ENCODE measurements at places on chromosomes 6 and 20.

GRCh38 chr6:4554645-4555044 lies 221.6 kb upstream of the CDYL start:
- DNase-seq: no peak

DNA sequence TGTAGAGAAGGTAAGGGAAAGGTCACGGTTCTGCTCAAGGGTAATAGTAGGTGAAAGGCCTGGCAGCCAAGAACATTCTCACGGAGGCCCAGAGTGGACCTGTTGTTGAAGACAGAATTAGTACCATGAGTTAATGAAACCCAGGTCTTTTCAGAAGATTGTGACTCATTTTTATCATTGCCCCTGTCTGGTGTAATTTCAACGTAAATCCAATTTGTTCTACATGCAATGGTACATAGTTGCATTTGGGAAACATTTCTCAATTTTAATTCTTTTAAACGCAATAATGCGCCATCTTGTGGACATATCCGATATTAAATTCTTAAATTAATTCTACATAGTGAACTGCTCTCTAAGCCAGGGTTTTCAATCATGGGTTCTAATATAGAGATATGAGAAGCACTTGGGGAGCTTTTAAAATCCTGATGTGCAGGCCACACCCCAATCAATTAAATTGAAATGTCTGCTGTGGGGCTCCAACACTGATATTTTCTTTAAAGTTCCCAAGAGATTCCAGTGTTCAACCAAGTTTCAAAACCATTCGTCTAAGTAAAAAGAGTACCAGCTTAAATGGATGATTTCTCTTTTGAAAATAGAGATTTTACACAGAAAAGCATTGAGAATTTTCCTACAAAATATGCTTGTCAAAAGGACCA lies 257.4 kb downstream of the PLCB1 start:
- no peak for DNase-seq

- DNase-seq: no peak
Observed at GRCh38 chr6:80227545-80228105, 121.2 kb downstream of the BCKDHB start.

DNA sequence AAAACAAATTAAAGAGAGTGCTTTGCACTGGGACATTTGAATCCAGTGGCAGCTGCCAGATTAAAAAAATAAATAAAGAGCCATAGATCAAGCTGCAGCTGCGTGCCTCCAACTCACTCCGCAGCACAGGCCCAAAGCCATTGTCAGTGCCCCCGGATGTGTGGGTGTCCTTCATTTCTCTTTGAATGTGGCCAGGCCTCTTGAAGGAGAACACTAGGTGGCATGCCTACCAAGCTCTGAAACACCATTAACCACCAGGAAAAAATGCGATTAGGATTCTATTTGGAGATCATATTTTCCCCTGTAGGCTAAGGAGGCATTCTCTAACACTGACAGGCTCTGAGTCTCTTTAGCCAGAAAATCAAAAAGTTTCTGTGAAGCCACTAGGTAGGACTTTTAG lies 549.8 kb downstream of the PRKN start:
- no peak for DNase-seq

DNA sequence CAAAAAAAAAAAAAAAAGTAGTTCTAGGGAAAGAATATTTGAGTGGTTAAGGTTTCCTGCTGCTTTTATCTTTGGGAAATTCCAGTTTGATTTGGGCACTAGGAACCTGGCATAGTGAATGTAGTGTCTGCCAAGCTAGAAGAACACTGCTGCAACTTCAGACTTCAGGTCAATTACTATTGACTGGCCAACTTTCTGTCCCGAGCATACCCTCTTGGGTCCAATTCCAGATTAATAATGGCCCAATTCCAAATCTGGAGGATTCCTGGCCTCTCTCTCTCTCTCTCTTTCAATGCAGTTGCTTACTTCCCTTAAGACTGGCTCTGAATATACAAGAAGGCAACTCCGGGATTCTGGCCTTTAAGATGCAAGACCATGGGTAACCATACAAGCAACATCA lies 74.9 kb downstream of the ANKEF1 start:
- DNase-seq: no peak

- no peak for DNase-seq
Observed at GRCh38 chr6:16092990-16093389, 35.9 kb upstream of the MYLIP start.

DNA sequence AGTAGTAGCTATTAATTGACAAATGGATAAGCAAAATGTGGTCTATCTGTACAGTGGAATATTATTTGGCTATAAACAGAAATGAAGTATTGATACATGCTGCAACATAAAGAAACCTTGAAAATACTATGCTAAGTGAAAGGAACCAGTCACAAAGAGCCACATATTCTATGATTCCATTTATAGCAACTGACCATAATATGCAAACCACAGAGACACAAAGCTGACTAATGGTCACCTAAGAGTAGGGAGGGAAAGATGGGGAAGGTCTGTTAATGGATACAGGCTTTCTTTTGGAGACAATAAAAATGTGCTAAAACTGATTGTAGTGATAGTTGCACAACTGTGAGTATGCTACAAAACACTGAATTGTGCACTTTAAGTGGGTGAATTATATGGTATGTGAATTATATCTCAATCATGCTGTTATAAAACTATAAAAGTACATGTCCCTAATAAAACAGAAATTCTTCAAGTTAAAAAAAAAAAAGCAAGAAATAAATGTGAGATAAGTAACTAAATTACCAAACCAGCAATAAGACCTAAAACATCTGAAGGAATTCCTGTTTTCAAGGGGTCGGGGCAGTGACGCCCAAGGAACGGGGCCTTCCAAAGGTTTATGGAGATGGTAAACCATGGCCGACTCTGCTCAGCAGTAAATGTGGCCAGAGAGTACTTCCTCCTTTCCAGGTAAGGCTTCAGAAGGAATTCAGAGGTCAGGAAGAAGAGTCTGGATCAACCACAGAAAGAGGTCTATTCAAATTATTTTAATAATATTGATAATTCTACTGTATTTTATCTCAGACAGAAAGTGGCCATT lies 75.4 kb downstream of the ARHGAP18 start:
- DNase-seq: peak; percentile 69

- no peak for DNase-seq
Observed at GRCh38 chr6:98601716-98602115, 232.7 kb upstream of the POU3F2 start.

DNA sequence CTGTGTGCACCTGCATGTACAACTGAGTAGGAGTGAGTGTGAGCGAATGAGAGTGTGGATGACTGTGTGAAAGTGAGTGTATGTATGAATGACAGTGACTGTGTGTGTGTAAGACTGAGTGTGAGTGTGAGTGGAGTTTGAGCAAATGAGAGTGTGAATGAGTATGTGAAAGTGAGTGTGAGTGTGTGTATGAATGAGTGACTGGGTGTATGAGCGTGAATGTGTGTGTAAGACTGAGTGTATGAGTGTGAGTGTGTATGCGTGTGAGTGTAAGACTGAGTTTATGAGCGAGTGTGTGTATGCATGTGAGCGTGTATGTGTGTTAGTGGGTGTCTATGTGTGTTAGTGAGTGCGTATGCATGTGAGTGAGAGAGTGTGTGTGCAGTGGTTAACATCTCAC lies 220.8 kb downstream of the QKI start:
- no peak for DNase-seq

- no peak for DNase-seq
Observed at GRCh38 chr6:20511852-20512251, 22.4 kb upstream of the CDKAL1 start.
